ENCODE measurements at places on chromosomes 12 and 14.

DNA sequence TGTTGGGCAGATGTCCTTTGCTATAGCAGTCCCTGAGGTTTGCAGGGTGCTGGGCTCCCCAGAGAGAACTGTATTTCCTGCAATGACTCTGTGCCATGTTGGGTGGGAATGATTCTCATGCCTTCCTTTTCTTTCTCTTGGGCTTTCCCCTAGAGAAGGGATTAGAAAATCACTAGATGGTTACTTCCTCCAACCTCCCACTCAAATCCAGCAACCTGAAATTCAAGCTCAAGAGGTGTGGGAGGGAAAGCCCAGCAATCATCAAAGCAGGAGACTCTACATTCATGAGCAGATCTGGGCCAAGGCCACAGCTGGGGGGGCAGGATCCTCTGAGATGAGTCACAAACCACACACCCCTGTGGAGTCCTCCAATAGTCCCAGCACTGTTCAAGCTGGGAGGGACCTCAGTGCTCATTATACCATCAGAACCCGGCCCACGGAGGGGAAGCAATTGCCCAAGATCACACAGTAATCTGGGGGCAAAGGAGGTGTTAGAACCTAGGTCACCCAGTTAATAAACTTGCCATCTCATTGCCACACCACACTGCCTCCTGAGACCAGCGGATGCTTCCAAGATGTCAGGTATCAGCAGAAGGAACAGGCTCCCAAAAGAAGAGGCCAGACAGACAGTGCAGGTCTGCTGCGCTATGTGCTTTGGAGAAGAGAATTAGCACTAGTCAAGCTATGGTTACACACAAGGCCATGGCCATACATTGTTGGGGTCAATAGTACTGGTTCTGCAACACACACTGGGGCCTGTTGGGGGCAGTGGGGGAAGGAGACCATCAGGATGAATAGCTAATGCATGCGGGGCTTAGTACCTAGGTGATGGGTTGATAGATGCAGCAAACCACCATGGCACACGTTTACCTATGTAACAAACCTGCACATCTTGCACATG lies 65.7 kb downstream of the TTC9 start:
- DNase-seq, result no peak

- DNase-seq, result no peak
Observed at GRCh38 chr14:77092676-77093075, 5.4 kb upstream of the CIPC start.

DNA sequence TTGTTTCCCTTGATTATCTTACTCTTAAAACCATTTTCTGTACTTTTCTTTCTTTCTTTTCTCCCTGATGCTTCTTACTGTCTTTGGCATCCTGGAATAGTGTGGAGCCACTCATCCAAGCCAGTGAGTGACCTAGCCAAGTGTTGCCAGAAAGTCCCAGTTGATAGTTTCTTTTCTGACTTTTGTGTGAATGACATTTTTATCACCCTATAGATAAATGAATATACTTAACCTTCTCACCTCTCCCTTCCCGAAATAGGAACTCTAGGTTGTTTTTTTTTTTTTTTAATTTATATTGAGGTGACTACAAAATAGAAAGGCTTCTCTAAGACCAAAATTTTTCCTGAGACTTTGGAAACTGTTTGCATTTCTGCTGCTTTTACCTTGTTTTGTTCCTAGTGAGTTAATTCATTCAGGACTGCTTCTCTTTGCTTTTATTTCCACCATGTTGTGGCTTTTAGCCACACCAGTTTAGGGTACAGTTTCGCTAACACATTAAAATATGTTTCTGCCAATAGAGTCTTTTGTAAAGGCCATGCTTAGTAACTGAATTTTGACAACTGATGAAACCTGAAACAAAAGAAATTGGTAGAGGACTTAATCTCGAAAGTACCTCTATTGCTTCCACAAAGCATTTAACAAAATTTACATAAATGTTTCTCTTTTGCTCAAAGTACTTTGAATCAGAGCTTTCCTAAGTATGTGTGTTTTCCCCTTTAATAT lies 194.6 kb downstream of the ERC1 start:
- no peak for DNase-seq

DNA sequence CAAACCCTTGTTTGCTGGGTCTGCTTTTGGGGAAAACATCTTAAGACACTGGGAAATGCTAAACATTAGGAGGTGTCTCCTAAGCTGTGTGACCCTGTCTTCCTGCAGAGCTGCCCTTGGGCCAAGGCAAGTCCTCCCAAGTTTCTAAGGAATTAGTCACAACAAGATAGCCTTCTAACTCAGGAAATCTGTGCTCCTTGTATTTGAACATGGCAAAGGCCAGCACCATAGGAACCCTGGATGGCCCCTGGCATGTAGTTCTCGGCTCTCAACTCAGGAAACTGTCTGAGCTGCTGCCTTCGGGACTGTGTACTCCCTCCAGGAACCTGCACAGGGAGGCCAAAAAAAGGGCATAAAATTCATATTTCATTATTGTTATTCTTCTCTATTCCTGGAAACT lies 37.6 kb upstream of the LTBP2 start:
- no peak for DNase-seq

DNA sequence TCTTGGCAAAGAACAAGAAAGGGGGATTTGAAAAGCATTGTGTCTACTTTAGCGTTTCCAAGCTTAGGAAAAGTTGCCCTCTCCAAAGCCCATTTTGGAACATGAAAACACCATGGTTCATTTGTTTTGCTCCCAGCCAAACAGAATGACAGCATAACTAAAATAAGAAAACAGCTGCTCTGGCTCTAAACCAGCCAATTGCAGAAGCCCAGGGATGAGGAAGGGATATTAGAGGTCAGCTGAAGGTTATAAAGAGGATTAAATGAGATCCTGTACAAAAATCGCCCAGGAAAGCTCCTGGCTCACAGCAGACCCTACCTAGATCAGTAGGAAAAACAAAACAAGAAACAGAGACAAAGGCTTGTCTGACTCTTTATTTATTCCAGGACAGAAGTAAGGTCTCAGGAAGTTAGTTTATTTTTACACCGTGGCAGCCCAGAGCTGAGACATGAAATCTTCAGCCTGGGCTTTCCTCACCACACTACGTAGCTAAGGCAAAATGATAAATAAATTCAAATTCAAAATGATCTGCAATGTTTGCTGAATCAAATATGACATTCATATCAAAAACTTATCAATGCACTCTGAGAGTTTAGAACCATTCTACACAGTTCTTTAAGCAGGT lies 25.9 kb downstream of the SPX start:
- no peak for DNase-seq

DNA sequence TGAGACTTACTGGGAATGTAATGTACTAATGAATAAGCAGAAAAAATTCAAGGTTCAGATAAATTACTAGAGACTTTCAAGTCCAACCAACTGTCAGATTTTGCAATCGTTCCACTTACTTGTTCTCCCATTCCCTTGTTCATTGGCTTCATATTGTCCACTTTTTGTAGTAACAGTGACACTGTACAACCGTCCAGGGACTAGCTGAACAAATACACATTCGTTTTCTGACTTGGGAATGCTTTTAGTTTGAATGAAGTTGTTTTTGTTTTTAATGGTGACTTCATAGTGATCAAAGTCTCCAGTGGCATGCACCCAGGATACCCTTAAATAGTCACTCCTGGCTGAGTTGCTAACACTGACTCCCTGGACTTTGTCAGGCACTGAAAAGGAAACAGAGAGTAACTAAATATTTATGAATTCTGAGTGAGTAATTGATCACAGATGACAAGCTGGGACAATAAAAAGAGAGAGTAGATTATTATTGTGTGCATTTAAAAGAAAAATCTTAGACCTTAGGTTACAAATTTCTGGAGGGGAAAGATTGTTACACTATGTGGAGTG lies 65.4 kb downstream of the PTPRB start:
- DNase-seq, result no peak

DNA sequence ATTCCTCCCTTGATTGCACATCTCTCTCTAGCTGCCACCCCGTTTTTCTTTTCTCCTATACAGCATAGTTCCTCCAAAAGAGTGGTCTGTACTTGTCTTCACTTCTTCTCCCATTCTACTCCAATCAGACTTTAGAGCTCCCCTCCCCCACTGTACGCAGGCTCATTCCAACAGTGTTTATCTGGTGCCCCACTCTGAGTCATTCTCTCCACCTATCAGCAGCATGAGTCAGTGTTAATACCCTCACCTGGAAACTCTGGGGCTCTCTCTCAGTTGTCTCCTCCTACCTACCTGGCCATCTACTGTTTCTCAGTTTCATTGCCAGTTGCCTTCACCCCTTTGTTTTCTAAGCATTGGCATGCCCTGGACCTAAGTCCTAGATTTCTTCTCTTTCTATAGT lies 175.1 kb upstream of the ARHGAP5 start:
- DNase-seq, result no peak

DNA sequence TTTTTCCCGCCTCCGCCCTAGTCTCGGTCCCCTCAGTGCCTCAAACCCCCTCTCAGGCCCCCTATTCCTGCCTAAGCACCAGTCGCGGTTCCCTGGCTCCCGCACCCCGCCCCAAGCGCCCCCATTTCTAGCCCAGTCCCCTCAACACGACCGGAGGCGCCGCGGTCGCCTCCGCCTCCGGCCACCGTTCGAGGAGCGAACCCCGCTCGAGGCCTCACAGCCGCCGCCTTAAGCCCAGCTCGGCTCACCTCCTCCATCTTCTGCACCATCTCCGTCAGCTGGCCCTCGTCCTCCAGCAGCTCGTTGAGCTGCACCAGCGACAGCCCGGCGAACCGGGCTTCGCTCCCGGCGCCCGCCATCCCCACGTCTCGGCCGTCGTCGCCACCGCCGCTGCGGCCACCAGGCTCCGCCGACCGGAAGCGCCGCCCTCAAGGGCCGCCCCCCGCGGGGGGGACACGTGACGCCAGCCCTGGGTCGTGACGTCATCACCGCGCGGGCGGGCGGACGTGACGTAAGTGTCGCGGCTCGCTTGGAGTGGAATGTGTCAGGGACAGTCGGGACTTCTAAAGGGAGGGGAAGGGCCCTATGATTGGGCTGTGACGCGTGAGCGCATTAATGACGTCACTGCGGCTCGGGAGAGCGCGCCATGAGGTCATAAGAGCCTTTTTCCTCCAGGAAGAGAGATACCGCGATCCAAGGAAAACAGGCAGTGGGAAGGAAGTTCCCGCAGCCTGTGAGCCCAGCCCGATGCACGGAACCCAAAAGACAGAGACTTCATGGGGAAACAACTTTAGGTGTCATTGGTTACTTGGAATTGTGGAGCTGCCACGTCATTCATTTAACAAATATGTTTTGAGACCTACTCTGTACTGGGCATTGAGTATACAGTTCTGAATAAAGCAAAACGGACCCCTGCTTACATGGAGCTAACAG lies at the start of gene VPS37B:
Gene VPS37B, minus strand, starts transcription at position 421 of the 933 bp plus-strand sequence. Its CDS starts 62 bp downstream, at position 359.
- DNase-seq, result peak; percentile 87

DNA sequence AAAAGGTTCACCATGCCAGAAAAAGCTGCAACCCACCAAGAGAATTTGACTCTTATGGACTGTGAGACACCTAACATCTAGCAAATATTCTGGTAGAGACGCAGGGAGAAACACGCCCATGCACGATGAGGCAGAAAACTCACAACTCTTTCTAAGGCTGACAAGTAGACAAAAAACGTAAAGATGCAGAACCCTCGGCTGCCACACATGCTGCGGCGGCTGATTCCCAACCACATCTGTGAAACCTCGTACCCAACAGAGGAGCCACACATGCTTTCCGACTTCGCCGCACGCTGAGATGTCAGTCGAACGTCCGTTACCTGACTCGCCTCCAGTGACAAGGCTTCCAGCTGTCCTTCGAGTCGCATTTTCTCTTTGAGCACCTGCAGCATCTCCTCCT lies 21.8 kb downstream of the GOLGA3 start:
- DNase-seq, result no peak

DNA sequence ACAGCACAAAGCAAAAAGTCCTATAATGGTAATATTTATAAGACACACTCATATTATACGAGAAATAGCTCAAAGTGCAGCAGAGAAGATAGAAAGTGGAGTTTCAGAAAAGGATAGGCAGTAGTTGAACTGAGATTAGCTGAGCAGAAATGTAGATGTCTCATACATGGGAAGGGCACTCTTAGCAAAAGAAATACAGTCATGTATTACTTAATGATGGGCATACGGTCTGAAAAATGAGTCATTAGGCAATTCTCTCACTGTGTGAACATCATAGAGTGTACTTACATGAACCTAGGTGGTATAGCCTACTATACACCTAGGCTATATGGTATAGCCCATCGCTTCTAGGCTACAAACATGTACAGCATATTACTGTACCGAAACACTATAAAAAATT lies 671.3 kb downstream of the RPS29 start:
- DNase-seq, result no peak

GRCh38 chr12:58046271-58046670 lies 104.9 kb downstream of the ATP23 start:
- DNase-seq, result no peak

DNA sequence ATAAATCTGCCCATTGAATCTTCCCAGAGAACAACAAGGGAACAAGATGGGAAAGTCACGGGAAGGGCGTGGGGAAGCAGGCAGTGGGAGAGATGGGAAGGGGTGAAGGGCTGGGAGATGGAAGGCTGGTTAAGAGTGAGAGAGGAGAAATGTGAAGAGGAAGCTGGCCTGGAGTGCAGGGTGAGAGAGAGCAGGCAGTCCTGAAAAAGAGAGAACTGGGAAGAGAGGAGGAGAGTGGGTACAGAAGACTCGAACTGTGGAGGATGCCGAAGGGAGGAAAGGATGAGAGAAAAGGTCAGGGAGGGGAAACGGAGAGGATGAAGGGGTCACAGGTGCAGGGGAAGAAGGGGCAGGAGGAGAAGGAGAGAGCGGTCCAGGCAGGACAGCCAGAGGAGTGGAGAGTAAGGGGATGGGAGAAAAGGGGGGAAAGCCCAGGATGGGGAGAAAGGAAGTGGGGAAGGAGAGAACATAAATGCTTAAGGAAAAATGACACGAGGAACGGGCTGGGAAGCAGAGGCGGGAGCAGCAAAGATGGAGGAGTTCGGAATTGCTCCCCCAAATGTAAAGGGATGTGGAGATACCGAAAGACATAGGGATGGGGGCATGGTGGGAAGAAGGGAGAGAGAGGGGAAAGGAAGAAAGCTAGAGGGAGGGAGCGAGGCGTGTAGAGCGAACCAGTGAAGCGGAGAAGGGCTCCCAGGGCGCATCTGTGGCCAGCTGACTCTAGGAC lies 1.2 kb downstream of the PIANP start:
- no peak for DNase-seq

DNA sequence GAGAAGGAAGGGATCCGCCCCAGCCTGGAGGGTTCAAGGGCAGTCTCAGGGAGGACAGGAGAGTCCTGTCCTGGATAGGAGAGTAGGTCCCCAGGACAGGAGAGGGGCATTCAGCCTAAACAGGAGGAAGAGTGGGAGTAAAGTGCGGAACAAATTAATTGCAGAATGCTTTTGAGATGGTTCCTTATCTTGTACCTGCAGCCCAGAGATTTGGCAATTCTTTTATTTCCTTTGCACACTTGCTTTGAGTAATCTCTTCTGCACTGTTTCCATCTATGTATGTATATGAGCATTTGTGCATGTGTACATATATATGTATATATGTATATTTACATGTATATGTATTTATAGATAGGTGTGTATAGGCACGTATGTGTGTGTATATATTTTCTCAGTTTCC lies 22.7 kb downstream of the PLEK2 start:
- DNase-seq, result no peak

GRCh38 chr14:50602035-50602434 lies 42.1 kb downstream of the ATL1 start:
- DNase-seq, result no peak

Data from left cardiac atrium (tissue), 4 donors.